Thymus (tissue), 14 donors: ENCODE measurements at places on chromosomes 16 and 17.

GRCh38 chr16:72856797-72857196 is 191.1 kb downstream of the ZFHX3 start:
- DNase-seq: no peak

- no peak for DNase-seq
Measured at GRCh38 chr17:81043725-81044427, 8.9 kb downstream of the BAIAP2 start.

DNA sequence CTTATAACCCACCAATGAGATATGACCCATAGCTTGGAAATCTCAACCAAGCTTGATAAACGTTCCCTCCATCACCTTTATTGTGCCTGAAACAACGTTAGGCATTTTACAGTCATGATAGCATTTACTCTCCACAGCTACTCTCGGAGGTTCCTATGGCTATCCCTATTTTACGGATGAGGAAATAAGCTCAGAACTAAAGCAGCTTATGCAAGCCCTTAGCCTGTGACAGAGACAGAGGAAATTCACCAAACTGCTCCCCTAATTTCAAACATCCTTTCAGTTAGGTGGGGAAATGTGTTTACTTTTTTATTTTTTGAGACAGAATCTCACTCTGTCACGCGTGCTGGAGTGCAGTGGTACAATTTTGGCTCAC is 18.7 kb downstream of the DCUN1D3 start:
- no peak for DNase-seq

DNA sequence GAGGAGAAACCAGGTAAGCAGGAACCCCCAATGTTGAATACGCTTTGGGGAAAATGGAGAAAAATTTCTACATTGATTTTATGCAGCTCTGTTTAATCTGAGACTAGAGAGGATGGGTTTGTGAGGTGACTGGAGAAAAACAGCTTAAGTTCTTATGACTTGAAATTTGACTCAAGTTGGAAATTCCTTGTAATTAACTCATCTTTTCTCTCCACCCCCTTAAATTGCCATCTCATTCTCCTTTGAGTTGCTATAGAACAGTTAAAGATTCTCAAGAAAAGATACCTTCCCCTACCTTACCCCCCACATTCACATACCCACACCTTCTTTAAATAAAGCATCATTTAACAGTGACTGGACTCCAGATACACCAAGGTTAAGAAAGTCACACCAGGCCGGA is 24.2 kb downstream of the ZNRF1 start:
- DNase-seq: no peak

DNA sequence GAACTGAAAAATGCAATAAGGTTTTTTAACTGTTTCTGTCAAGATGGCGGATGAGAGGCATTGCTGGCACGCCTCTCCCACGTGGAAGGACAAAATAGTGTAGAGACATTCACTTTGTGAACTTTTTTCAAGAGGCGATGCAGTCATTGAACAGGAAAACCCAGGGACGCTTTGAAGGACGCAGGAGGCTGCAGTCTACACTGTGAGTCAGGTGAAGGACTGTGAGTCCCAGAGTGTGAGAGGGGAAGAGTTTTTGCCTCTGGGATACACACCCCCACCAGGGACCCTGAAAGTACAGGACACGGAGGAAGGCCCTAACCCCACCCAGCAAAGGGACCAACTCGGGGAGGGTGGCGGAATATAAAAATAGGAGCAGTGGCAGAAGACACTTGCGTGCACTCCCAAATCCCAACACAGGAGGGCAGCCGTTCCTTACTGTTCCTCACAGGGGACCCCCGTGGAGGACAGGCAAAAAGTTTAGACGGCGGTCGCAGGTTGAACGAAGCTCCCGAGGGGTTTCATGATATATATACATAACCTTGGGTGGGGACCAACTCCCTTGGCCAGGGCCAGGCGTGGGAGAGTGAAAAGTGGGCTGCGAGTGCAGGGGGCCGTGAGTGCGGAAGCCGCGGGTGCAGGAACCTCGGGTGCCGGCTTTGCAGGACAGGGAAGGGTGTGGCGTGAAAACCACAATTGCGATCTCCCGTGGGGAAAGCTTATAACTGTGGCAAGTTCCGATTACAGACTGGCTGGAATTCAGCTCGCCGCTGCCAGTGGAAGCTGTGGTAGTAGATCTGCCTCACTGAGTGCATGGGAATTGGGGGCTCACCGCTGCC is 82.0 kb upstream of the ALOX12 start:
- peak; percentile 26 for DNase-seq

DNA sequence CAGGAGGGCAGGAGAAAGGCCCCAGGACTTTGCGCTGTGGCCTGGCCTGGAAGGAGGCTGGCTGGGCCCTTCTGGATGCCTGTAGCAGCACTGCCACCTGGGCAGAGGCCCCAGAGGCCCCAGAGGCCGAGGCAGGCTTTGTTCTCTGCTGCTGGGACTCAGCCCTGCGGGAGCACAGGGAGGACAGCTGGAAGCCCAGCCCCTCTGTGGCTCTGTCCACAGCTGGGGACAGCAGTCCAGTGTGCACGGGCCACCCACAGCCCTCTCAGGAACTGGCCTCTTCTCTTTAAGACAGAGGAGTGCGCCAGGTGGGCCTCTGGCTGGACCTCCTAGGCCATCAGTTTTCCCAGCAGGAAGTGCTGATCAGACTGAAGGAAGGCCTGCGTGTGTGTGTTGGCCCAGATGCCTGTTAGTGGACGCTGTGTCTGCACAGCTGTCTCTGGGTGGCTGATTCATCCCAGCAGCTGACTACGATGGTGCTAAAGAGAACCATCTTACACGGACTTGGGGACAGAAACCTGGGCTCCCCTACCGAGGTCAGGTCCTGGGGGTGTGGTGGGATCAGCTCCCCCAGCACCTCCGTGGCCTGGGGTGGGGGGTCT is 26.9 kb upstream of the ZNF750 start:
- no peak for DNase-seq

DNA sequence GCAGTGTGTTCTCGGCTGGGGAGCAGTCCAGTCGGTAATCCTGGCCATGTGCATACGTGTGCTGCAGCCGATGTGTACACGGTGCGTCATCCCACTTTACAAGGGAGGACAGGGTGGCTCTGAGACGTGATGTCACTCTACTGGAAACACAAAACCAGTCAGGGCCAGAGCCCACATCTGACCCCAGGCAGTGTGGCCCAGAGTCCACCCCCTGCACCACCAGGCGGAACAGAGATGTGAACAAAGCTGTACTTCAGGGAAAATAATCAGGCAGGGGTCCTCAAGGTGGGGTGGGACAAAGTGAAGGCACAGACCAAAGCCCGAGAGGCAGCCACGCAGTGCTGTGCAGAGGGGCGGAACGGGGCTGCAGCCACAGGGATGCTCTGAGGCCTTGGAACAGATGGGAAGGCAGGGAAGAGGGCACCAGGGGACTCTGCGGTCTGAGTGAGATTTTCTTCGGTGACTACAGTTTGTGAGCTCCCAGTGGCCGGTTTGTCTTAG is 181.5 kb downstream of the ZNF423 start:
- DNase-seq: no peak
